Testis (tissue), 5 donors: ENCODE measurements at places on chromosomes 5 and 9.

GRCh38 chr5:178588769-178589168 is 1.4 kb downstream of the COL23A1 start:
- no peak for DNase-seq

DNA sequence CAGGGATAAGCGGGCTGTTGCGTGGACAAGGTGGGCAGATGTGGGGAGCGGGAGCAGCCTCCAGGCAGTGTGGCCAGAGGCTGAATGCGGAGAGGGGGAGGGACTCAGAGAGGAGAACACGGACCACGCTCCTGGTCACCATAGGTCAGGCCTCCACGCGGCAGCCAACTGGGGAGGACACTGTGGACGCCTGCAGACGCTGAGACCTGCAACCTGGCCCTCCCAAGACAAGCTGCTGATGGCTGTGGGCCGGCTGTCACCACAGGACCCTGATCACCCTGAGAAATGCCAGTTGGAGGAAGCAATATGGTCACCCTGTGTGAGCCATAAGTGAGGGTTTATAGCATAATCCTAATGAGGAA is 16.8 kb downstream of the LPCAT1 start:
- DNase-seq: no peak

- no peak for DNase-seq
These were observed 28.5 kb downstream of the HRH2 start for GRCh38 chr5:175686396-175686795.

DNA sequence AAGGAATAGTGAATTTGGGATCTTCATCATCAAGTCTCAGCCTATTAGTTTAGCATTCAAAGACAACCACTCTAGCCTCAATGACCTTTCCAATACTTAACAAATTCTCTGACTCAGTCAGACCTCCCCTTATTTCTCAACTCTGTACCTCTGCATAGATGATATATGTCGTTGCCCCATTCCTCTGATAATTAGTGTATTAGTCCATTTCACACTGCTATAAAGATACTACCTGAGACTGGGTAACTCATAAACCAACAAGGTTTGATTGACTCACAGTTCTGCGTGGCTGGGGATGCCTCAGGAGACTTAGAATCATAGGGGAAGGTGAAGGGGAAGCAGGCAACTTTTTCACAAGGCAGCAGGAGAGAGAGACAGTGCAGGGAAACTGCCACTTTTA is 8.9 kb downstream of the MRPL22 start:
- DNase-seq: no peak

DNA sequence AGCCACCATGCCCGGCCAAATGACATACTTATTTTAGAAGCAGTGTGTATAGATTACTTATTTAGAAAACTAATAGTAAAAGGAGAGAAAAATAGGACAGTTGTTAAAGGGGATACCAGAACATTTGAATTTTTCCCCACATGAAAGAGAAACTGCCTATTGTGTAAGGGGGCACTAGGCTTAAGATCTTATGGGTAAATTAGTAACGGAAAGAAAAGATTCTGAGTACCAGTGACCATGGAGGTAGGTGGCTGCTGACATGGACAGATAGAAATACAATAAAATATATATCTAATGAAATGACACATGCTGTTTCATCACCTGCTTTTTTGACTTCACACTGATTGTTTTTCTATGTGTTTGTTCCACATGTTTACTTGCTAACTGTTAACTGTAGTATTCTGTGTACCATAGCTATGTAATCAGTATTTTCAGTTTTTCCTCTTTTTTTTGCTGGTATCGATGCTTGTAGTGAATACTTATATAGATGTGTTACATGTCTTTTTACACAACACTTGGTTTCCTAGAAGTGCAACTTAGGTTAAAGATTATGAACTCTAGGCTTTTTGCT is 3.0 kb upstream of the DNAJC21 start:
- DNase-seq: no peak

- DNase-seq: no peak
These were observed 152.2 kb downstream of the TMEM167A start for GRCh38 chr5:82925061-82925411.

DNA sequence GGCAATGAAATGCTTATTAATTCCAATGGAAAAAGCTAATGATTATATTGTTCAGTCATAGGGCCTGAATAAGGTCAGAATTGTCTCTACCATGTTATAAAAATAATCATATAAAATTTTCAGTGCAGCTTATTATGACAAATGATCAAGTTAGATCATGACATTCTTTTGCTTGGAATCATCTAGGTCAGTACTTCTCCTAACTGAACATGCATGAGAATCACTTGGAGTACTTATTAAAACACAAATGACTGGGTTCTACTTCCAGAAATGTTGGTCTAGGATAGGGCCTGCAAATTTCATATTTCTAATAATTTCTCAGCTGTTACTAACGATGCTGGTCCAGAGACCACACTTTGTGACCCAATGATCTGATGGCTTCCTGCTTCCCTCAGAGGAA is 806.0 kb upstream of the ZNF608 start:
- no peak for DNase-seq

DNA sequence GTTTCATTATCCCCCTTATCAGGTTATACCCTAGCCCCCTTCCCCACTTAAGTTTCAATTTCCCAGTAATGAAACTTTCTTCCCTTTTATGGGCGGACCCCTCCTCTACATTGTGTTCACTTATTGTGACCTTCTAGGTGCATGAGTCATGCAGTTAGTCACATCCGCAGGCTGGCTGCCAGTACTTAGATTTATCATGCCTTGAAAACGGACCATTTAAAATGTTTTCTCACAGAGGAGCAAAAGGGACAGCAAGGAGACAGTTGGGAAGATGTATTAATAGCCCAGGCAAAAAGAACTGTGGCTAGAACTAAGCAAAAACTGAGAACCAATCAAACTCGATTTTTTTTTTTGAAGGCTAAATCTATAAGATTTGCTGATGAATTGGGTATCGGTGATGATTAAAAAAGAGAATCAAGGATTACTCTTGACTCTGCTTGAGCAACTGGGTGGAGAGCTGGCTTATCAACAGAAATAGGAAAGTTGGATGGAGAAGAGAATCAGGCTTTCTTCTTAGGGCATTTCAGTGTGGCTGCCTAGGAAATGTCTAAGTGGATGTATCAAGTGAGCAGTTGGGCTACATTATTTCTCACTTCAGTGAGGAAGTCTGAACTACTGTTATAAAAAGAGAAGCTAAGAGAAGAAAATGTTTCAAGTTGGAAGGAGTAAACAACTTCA is 615.0 kb downstream of the HINT1 start:
- DNase-seq: no peak

DNA sequence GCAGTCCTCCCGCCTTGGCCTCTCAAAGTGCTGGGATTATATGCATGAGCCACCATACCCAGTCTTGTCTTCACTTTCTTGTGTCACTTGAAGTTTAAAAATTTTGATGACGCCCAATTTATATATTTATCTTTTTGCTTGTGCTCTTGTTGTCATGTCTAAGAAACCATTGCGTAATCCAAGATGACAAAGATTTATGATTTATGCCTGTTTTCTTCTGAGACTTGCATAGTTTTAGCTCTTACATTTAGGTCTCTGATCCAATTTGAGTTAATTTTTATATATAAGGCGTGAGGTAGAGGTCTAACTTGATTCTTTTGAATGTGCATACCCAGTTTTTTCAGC is 18.6 kb downstream of the ANKHD1 start:
- no peak for DNase-seq

DNA sequence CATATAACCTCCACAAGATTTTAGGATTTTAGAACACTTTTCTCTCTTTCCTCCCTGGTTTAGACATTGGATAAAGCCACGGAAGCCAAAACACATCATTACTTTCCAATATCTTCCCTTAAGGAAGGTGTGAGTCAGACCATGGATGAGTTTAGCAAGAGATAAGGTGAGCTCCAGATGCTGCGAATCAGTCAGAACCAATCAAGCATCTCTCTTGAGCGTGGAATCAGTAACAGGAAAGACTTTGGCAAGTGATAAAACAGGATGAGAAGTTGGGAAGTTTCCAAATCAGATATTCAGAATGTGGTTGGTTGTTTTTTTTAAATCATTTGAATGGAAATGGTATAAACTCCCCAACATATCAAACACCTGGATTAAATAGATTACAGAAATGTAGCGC is 397.8 kb downstream of the EFNA5 start:
- no peak for DNase-seq

GRCh38 chr9:136762915-136763648 is 1.2 kb downstream of the LCN15 start:
- peak; percentile 72 for DNase-seq

DNA sequence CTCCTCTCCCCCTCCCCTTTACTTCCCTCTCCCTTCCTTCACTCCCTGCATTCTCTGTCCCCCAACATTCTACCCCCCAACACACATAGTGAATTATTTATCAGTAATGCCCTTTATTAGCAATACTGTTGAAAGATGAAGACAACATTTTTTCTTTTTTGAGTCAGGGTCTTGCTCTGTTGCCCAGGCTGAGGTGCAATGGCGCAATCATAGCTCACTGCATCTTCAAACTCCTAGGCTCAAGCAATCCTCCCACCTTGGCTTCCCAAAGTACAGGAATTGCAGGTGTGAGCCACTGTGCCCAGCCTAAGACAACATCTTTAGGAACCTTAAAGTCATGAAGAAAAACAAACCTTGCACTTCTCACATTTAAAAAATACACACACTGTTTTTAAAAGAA is 130.6 kb downstream of the ZNF462 start:
- DNase-seq: no peak

DNA sequence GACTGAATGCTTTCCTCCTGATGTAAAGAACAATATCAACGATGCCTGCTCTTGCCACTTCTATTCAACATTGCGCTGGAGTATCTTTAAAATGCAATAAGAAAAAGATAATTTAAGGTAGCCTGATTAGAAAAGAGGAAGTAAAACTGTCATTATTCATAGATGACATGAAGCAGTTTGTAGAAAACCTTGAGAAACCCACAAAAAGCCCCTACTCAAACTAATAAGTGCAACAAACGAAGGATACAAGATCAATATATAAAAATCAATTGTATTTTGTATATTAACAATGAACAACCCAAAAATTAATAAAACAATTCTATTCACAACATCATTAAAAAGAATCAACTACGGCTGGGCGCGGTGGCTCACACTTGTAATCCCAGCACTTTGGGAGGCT is 76.4 kb upstream of the CKMT2 start:
- DNase-seq: no peak
